ENCODE measurements at places on chromosomes 3 and 15.
A peak's percentile ranks its signal among the peaks of the same experiment; 100 is the strongest.

- no peak for DNase-seq
Measured at GRCh38 chr15:46732060-46732459, 985.2 kb upstream of the SEMA6D start.

DNA sequence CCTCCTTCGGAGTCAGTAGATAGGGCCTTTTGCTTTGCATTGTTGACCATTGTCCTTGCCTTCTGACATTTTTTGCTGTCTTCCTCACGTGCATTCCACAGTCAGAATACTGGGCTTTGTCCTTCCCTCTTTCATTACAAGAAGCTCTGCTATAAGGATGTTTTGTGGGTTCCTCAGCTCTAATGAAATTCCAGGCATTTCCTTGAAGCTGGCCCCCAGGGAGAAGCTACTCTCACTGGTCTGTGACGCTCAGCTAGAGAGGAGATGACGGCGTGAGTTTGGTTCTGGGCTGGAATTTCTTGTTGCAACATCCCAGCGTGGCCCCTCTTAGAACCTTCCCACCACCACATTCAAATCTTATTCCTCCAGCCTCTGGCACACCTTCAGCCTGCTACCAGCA, 210.2 kb downstream of the TJP1 start:
- DNase-seq: no peak

- peak; percentile 59 for DNase-seq
Measured at GRCh38 chr15:40102897-40103858, 5.5 kb downstream of the BMF start.

- no peak for DNase-seq
Measured at GRCh38 chr3:85252686-85253085, 293.9 kb downstream of the CADM2 start.

DNA sequence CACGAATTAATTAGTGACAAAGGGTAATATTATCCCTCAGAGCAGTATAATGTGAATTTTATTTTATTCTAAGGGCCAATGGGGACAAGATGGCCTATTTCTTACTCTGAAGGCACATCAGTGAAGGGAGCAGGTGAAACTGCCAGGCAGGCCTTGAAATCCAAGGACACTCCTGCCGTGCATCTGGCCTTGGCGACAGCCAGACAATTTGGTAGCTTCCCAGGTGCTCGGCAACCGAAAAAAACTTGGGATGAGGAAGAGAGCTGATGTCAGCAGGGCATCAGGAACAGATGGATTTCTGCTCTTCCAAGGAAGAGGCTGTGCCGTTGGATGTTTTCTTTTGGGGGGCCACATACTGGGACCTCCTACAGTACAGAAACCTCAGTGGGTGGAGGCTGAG, 83.2 kb upstream of the ADAMTSL3 start:
- no peak for DNase-seq

DNA sequence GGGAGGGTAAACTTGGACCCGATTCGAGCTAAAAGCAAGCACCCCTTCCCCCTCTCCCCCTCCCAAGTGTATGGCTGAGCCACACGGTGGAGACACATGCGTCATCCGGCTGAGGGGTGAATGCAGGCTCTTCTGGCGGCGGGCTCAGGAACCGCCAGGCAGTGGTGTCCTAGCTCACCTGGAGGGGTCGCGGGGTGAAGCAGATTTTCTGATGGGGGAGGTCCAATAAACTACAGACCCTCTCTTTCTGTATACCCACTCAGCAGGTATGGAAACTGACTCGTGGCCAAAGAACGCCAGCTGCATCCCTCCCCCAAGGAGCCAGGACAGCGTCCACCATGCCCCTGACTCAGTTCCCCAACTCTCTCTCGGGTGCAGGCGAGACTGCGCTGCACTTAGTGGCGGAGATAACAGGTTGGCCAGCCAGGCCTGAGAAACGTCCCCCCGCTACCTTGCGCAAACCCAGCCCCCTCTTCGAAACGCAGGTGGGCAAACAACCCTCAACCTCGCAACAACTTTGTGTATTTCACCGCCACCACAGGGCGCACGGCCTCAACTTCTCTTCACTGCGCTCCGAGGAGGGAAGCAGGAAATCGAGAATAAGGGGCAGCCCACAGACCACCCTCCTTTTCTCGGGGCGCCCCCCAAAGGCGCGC, 1.3 kb downstream of the MAGI1 start:
- DNase-seq: no peak

DNA sequence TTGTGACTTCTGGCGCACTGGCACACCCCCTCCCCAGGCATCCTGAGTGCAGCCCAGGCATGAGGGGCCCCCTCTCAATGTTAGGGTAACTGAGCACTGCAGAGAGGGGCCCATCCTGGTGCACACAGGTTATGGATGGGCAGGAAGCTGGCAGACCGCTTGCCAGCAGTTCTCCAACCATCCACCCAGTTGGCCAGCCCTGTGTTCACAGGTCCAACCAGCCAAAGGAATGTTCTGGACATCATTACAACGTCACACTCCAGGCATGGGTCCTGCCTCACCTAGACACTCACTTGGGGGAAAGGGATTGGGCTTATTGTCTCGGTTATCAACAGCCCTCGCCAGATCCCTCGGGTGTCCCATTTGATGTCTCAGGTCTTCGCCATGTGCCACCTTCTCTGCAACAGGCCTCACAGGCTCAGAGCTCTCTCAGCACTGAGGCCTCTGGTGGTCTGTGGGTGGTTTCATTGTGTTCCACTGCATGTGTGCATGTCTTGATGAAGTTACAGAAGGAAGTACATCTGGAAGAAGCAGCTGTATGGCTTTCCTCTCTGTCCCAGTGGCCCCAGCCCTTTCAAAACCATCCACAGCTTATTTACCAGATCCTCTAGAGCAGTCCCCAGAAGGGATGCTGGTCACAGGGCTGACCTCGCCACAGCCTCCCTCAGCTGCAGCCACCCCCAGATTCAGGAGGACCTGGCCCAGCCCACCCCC, 23.7 kb downstream of the ADCY5 start:
- DNase-seq: no peak

GRCh38 chr3:153889905-153890334, 231.3 kb upstream of the ARHGEF26 start:
- no peak for DNase-seq

- no peak for DNase-seq
Measured at GRCh38 chr3:52915294-52915693, 17.9 kb upstream of the STIMATE start.
